Heart right ventricle (tissue), 16 donors: ENCODE measurements at places on chromosomes 6 and 20. TPM values are rescaled to one million over a fixed set of nuclear protein-coding genes. Genes with fewer than 3 reads are reported as not detected.

HLA-DMB gene
- total RNA-seq = 10.1 TPM

SLC2A10 gene
- 1.8 TPM for total RNA-seq

PPP1R3D gene
- 10.0 TPM for total RNA-seq

- no peak overlapping the region for H3K4me3 ChIP-seq
- no peak overlapping the region for H3K27ac ChIP-seq
- H3K4me1 ChIP-seq = no peaks in the 10 kb centered on the region
- no peak for DNase-seq
- no peaks in the 10 kb centered on the region for H3K27me3 ChIP-seq
These were observed 123.4 kb upstream of the RAB32 start for GRCh38 chr6:146420255-146420654.

- peaks cover 7% of the 10 kb centered on the region for H3K4me1 ChIP-seq
- no peak overlapping the region for H3K4me3 ChIP-seq
- H3K36me3 ChIP-seq = no peaks in the 10 kb centered on the region
These were observed 15.4 kb upstream of the MAPK13 start for GRCh38 chr6:36114798-36115408.
